ENCODE measurements at places on chromosomes 16 and 17.
A peak's percentile ranks its signal among the peaks of the same experiment; 100 is the strongest.

DNA sequence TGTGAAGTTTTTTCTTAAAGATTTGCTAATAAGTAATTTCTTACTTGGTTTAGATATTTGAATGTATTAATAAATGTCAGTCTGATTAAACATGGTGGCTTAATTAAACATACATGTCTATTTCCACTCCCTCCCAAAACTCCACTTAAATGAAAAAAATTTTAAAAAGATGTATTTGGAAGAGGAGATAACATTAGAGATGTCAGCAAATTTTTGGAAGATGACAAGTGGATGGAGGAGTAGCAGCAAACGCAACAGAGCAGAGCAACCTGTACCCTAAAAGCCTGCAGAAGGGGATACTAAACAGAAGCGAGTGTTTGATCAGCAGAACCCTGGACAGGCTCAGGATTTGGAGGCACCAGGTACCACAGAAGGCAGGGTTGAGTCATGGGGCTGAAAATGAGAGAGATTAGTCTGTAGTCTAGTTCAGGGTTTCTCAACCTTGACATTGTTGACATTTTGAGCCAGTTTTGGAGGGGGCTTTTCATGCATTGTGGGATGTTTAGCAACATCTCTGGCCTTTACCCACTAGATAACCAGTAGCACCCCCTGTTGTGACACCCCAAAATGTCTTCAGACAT is 17.8 kb downstream of the LUC7L3 start:
- no peak for DNase-seq

DNA sequence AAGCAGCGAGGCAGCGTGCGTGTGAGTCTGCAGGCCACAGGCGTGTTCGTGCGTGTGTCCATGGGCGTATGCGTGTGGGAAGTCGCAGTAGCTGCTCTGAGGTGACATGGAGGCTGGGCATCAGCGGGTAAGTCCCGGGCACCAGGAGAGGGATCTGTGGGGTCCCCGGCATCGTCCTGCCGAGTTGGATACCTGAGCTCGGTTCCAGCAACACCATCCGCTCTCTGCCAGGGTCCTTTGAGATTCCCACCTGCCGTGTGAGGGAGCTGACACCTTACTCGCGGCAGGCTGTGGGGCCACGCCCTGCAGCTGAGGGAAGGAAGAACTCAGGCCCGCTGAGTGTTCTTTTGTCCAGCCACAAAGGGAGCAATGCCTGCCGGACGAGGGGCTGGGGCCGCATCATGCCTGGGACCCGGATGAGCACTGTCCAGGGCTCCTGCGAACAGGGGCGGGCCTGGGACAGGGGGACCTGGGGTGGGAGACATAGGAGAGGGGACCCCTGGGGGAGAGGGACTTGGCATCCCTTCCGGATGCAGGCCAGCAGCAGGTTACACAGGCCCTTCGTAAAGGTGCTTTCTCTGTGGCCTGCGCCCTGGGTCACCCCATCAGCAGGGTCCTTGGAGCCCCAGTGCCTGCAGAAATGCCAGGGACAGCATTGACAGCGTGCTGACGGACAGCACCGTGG is 5.0 kb upstream of the SNAI3 start:
- no peak for DNase-seq

DNA sequence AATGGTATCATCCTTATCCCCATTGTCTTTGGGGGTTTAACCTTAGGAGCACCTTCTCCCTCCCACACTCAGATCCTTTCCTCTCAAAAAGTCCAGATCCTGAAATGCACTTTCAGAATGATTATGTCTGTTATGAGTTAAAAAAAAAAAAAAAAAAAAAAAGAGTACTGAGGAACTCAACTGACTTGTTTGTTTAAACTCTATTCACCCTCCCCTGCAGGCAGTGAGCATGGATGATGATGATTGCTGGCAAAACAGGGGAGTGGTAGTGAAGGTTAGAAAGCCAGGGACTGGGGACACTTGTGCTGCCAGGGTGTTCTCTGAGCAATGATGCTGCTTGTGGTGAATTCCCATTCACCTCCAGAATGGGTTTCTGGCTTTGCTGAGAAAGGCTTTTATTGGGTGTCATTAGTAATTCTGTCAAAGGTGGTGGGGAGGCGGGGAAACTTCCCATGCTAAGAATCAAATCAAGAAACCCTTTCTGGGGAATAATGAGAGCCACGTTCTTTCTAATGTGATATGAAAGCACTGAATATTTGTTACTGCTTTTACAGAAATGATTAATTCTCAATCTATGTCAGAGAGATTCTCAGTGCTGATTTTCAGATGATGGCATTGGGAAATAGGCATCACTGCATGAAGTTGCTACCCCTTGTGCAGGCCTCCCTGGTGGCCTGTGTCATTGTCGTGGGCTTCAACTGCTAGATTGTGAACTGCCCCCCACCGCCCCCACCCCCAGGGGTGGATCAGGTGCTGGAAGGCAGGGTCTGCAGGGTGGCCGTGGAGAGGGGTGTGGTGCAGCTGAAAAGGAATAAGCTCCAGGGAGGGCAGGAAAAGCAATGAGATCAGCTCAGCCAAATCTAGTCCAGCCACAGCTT is 14.1 kb downstream of the CCL4 start:
- no peak for DNase-seq

DNA sequence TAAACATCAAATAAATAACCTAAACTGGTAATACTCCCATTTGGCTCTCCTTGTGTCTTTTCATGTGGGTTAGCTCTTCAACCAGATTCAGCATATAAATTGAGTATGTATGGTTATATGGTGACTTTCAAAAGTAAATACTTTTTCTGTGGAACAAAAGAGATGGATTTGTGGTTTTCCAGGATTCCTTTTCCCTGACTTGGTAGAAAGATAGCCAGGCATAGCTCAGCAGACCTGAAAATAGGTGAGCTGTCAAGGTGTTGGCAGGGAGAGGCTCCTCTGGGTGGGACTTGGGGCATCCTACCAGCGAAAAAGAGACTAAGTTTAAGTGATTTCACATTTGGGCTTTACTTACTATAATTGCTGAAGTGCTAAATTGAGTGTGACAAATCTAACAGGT is 80.3 kb downstream of the FTO start:
- peak; percentile 69 for DNase-seq

- no peak for DNase-seq
Observed at GRCh38 chr17:74633326-74633725, 9.8 kb upstream of the CD300E start.

GRCh38 chr17:5680766-5681165 is 96.5 kb upstream of the NLRP1 start:
- DNase-seq = no peak

- no peak for DNase-seq
Observed at GRCh38 chr17:4944163-4944553, 4.1 kb downstream of the RNF167 start.

GRCh38 chr16:73915140-73915539 is 381.5 kb upstream of the PSMD7 start:
- no peak for DNase-seq

- no peak for DNase-seq
Observed at GRCh38 chr17:66971264-66971663, 6.8 kb downstream of the CACNG4 start.

DNA sequence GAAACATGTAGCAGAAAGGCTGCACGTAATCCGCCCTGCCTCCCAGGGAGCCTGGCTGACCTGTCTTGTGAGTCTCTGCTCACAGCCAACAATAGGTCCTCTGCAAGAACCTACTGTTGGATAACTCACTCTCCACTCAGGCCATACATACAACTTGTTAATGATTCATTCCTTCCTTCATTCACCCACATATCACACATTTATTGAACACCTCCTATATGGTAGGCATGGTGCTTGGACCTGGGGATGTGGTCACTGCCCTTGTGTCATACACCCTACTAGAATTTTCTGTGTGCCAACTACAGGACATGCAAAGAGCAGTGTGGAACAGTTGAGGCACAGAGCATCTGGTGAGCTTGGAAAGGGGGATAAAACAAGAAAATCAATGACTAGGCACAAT is 28.1 kb upstream of the HNF1B start:
- DNase-seq = no peak

- no peak for DNase-seq
Observed at GRCh38 chr17:75270966-75271232, at the start of gene MIF4GD. MIF4GD (minus strand) TSS chr17:75271231; CDS start chr17:75270195, 1,036 bp downstream.

GRCh38 chr17:34234616-34235015 is 20.5 kb upstream of the CCL2 start:
- DNase-seq = no peak

- no peak for DNase-seq
Observed at GRCh38 chr16:1261131-1261892, 5.4 kb downstream of the TPSD1 start.

GRCh38 chr16:86991679-86992078 is 325.5 kb downstream of the C16orf95 start:
- peak; percentile 9 for DNase-seq

- no peak for DNase-seq
Observed at GRCh38 chr17:16456742-16457316, 35.2 kb downstream of the LRRC75A start.

DNA sequence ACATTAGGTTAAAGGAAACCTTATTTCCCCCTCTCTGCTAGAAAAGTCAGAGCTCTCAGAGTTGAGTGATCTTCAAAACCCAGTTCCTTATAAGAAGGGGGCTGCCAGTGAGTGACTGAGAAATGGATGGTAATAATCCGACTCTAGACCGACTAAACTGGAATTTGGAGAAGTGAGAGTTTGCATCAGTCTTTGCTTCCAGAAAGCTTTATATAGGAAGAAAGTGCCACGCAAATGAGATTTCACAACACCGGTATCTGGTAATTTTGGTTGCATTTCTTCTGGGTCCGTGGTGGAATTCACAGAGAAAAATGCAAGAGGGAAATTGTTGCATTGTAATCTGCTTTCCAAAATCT is 271.4 kb downstream of the MAF start:
- no peak for DNase-seq

DNA sequence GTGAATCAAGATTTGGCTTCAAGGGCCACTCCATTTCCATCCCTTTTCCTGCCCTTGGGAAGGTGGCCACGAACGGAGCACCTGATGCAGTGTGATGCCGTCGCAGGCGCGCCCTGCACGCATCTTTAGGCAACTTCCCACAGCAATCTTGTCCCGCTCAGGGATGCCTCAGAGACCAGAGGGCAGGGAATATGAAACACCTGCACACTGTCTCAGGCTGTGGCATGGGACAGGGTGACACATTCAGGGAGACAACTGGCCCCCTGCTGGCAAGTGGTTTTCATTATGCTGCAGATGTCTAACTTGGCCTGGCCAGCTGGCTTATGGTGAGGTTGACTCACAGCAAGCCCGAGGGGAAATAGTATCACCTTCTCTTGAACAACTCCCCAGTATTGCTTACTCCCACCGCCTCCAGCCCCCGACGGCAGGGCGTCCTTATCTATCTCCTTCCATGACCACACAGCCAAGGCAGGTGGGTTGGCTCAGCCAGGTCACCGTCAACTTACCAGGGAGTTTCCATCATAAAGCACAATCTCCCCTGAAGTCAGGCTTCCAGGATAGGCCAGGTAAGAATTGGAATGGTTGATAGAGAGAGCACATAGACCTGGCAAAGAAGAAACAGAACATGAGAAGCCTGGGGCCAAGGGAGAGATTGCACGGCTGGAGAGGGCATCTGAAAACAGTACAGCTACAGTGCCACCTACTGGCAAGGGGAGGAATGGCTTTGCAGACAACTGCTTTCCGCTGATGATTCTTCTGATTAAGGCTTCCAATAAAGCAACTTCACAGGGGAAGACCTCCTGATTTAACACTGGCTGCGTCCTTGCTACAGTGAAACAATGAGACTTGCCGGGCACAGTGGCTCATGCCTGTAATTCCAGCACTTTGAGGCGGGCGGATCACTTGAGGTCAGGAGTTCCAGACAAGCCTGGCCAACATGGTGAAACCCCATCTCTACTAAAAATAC is 21.1 kb downstream of the WIPI1 start:
- peak; percentile 87 for DNase-seq

DNA sequence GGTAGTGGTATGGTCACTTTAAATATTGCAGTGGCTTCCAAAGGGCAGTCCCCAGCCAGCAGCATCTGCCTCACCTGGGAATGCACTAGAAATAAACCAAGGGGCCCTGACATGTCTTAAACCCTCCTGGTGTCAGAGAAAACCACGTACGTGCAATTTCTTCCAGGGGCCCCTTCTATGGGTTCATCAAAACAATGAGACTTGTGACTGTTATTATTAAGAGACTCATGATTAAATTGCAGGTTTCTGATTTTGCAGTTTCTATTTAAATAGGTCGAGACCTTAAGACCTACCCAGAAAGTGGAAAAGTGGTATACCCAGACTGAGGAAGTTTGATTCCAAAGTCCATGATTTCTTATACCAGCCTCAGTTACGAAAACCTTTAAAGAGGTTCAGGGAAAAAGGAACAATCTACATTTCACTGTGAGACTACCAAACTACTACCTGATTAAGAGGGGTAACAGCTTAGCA is 746 bp upstream of the POLG2 start:
- DNase-seq = no peak

DNA sequence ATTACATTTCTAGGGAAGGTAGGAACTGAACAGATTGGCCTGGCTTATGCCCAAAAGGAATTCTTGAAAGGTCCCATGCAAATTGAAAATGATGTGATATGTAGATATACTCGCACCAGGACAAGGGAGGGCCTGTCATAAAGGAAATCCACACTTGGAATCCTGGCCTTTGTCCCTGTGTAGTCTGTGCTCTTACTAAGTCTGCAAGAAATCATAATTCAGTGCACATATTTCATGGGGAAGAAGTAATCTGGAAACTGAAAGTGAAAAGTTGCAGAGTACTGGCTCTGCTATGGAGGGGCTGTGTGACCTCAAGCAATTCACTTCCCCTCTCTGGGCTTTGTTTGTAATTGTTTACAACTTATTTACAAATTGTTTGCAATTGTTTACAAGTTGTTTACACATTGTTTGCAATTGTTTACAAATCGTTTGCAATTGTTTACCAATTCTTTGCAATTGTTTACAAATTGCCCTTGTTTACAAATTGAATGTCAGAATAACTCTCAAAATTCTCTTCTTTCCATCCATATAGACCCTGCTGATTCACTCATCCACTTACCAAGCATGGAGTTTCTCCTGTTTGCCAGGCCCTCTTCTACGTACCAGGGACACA is 12.9 kb downstream of the SCNN1G start:
- no peak for DNase-seq

DNA sequence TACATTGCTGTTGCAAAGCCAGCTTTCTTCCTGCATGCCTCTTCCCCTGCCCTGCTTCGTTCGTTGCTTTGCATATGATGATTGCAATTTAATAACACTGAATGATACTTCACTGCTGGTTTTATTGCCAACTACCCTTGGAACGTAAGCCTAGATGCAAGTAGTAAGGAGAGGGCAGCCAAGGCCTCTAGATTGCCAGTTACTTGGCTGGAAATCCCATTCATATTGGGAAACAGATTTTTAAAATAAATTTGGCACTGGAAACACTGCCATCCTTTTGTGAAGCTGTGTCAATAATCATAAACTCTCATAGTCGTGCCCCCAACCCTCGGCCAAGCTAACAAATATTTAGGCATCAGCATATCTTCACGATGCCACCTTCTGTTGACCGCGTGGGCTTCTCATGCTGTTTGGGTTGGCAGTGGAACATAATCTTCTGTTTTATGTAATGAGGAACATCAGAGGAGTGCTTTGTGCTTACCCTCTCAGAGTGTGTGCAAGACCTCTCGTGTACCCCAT is 86.5 kb downstream of the MAP2K6 start:
- DNase-seq = no peak
